Stimulated activated CD4-positive, alpha-beta T cell treated with anti-CD3 and anti-CD28 coated beads, Interleukin-15, amount 100 ng/mL, for 48 hours (primary cell): ENCODE measurements at places on chromosomes 2 and 18.
A peak's percentile ranks its signal among the peaks of the same experiment; 100 is the strongest.

DNA sequence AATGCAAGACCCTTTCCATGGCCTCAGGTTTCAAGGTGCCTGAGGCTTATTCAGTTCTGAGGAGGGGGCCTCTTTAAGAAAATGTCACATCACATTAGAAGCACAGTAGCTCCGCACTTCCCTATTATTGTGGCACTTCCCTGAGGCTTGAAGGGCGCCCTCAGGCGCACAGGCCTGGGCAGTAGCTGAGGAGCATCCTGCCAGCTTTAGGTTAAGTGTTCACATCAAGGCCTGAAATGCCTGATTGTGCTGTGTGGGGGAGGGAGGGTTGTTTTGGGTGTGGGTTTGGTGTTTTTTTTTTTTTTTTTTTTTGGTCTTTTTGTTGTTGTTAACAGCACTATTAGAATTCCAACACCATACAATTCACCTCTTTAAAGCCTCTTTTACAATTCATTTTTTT is 107.9 kb downstream of the CABLES1 start:
- no peak for DNase-seq

- DNase-seq, result no peak
Measured at GRCh38 chr2:64267699-64268098, 123.5 kb upstream of the PELI1 start.

DNA sequence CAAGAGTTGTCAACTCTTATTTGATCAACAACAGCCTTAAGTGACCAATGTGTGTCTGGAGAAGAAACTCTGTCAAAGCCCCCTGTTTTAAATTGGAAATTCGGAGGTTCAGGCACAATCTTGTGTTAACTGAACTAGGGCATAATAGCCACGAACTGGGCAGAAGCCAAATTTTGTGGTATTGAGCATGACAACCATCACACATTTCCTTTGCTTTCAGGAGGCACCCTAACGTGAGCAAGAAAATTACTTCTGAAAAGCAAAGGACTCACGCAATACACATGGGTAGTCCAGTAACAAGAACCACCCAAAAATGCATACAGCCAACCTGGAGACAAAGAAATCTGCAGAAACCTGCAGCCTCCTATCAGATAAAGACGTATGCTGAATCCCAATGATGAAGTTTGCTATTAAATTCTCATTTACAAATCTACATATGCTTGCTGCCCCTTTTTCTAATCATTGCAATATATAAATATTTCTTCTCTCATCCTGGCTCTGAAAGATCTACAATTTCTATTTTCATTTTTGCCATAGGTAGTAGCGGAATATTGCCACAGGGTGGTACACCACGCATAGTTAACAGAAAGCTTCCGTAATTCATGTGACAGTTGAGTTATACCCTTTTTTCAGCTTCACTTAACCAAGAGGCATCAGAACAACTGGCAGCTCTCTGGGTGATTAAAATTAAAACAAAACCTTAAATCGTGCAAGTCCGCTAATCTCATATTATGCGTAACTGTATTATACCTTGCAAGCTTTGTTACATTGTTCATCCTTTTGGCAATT is 495.8 kb downstream of the NRXN1 start:
- no peak for DNase-seq

DNA sequence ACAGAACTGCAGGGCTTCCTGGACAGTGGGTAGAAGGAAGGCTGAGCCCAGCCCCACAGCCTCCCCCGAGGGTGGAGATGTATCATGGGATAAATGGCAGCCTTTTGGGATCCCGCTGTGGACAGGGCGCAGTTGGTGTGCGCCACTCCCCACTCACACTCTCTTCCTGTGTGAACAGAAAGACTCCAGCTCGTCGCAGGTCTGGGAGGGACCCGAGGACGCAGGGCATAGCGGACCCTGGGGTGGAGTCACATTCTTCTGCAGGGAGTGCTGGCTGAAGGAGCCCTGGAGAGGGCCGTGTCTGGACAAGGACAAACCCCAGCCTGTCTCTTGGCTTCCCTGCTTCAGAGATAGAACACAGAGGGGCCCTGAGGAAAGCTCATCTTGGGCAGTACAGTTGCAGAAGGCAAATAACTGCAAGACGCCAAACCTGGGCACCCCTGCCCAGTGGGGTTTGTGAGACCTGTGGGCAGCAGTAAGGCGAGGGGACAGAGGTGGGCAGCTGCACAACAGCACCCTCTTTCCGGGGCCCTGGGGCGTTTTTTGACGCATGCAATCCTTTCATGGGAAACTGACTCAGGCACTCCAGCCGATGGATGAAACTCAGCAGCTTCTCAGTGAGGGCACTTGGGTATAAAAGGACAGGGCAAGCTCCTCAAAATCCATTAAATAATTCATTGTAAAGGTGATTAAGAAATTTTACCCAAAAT is 101.9 kb downstream of the USP40 start:
- no peak for DNase-seq

DNA sequence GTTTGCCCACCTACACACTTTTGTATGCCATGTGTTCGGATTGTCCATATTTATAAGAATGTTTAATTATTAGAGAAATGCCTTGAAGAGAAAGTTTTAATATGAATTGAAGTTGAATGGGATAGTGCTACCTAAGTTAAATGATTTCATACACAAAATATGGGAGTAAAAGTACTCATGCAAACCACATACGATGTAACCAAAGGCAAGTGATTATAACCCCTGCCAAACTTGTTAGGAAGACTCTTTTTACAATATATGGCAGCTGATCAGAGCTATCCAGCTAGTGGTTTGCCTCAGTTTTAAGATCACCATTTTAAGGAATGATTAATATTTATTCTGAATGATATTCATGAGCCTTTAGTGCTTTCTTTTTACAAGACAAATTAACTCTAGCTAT is 106.7 kb downstream of the MYO1B start:
- no peak for DNase-seq

DNA sequence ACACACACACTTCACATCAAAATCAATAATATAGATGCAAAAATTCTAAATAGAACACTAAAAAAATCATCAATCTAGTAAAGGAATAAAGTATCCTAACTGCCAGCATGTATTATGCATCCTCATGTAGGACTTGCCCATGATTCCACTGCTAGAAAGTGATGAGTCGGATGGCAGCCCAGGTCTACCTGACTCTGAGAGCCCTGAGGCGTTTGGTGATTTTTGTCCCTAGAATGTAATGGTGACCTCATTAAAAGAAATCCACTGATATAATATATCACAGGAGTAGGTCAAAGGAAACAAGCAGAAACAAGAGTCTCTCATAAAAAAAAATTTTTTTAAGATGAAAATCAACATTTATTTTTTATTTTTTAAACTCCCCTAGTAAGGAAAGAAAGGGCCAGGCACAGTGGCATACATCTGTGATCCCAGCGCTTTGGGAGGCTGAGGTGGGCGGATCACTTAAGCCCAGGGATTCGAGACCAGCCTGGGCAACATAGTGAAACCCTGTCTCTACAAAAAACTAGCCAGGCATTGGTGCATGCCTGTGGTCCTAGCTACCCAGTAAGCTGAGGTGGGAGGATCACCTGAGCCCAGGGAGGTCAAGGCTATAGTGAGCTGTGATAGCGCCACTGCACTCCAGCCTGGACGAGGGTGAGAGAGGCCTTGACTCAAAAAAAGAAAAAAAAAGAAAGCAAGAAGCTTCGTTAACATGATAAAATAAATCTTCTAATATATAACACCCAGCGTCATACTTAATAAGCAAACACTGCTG is 24.4 kb upstream of the ACTG2 start:
- DNase-seq, result no peak

DNA sequence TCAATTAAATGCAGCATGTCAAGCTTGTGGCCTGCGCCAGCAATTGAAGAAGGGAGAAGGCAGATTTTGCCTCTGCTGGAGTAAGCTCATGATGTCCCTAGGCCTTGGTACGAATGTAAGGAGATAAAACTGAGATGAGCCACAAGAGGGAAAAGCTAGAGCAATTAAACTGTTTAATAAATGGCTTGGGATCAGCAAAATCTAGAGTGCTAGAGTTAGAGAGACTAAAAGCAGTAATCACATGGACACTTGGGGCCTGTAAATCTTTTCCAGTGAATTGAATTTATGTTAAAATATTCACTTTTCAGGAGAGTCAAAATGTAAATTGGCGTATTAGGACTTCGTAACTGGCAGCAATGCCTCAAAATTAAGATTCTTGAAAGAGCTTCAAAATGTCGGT is 86.2 kb downstream of the CDK15 start:
- DNase-seq, result no peak

DNA sequence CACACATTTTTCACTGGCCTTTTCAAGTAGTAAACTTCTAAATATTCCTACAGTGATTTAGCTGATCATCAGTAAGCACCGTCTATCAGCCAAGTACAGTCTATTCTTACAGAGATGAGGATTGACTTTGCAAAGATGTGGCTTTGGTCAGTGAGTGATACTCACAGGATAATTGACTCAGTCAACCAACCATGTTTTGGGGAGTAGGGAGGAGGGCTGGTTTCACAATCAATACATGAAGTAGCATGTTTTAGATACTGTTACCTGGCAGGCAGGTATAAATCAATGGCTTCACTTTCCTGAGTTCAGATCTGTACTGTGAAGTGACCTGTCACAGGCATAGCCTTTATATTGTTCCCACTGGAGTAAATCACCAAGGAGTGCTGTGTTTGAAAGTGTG is 27.2 kb downstream of the OSBPL6 start:
- DNase-seq, result no peak

GRCh38 chr2:66547887-66548286 is 113.0 kb downstream of the MEIS1 start:
- no peak for DNase-seq

DNA sequence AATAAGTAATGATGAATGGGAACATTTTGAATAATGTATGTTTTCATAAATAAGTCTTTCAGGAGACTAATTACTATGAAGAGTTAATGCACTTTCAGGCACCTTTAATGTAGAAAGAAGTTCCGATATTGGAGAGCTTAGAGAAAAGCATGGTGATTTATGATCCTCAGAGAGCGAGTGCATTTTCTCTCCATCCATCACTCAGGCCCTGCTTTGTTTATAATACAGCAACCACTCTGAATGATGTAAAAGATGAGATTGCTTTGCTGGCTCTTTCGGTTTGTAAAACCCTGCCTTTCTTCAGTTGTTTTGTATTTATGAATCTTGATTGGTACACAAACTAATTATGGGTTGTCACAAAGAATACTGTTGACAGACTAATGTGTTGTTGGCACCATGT is 132.0 kb downstream of the NYAP2 start:
- DNase-seq, result no peak

DNA sequence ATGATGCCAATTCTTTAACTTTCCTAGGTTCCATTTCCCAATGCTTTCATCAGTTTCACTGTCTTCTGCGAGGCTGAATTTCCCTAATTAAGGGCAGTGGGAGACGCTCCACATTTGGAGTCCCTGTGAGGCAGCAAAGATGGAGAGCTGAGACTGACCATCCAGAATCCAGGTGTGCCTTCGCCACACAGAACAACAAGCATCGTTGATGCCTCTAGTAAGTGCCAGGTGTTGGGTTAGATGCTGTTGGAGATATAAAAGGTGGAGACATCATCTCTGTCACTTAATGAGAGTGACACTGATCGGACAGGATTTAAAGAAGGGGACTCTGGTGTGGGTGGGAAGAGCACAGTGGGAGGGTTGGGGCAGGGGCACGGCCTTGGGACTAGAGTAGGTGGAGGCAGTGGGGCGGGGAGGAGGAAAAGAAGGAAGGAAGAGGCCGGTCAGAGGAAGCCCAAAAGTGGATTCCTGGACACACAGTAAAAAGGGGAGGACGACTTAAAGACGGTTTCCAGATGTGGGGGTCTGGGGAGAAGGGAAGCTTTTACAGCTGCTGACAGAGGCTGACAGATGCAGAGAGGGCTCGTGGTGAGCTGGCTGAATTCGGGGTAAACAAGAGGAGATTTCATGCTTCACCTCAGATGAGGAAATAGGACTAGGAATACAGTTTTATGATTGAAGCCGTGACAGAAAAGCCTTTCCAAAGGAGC is 113.0 kb downstream of the BCL2 start:
- DNase-seq, result no peak

- no peak for DNase-seq
Measured at GRCh38 chr2:126239320-126239955, 416.5 kb upstream of the GYPC start.

DNA sequence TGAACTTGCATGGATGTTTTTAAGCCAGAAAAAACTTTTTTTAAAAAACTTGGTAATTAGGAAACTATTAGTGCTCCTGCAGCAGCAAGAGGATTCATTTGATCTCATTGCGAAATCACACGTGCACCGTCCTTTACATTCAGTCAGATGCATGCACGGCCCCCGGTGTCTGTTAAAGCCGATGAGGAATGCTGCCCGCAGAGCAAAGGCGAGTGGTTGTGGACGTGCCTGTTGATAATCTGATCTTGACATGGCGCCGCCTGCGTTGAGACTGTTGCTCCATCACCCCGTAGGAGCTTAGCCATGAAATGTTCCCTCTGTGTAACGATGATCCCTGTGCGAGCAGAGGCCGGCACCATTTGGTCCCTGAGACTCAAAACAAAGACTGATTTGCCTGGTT is 300.0 kb downstream of the GBX2 start:
- no peak for DNase-seq

DNA sequence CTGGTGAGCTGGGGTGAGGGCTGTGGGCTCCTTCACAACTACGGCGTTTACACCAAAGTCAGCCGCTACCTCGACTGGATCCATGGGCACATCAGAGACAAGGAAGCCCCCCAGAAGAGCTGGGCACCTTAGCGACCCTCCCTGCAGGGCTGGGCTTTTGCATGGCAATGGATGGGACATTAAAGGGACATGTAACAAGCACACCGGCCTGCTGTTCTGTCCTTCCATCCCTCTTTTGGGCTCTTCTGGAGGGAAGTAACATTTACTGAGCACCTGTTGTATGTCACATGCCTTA is 10.5 kb downstream of the PROC start:
- DNase-seq, result no peak

- DNase-seq, result no peak
Measured at GRCh38 chr2:173866874-173867618, 98.1 kb downstream of the SP3 start.

- no peak for DNase-seq
Measured at GRCh38 chr2:195044801-195045200, 612.2 kb upstream of the SLC39A10 start.

- DNase-seq, result peak; percentile 6
Measured at GRCh38 chr2:64913357-64913869, 75.8 kb upstream of the SLC1A4 start.

DNA sequence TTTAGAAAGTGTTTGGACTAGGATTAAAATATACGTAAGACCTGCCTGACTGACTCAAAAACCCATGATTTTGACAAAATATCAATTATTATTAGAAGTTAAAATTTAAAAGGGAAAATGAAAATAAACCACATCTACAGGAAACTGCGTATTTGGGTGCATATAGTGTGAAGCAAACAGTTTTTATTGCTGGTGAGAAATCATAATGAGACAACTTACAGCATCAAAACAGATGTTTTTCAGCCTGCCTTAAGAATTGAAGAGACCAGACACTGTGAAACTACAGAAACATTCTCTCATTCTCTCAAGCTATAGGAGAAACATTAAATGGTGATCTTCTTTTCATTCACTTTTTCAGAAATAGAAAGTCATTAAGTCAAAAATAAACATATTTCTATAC is 62.9 kb downstream of the RAD51AP2 start:
- no peak for DNase-seq

GRCh38 chr2:8039732-8040131 is 642.1 kb upstream of the ID2 start:
- DNase-seq, result no peak

GRCh38 chr2:238574490-238575271 is 148.0 kb downstream of the ASB1 start:
- DNase-seq, result no peak

- DNase-seq, result no peak
Measured at GRCh38 chr18:66872277-66872676, 268.4 kb upstream of the CDH19 start.
